Upper lobe of right lung (tissue), 1 donor: ENCODE measurements at places on chromosomes 7 and 10. TPM values are rescaled to one million over a fixed set of nuclear protein-coding genes. Genes with fewer than 3 reads are reported as not detected.

The LZTS2 gene
- total RNA-seq: 50.0 TPM

GRCh38 chr10:71393841-71394475 lies 2.8 kb upstream of the CDH23 start:
- H3K4me3 ChIP-seq: no peak overlapping the region
- H3K27me3 ChIP-seq: peaks cover 24% of the 10 kb centered on the region
- no peak overlapping the region for H3K27ac ChIP-seq
- peaks cover 10% of the 10 kb centered on the region for H3K4me1 ChIP-seq

The GPR15LG gene
- total RNA-seq: not detected

- peaks cover 3% of the 10 kb centered on the region for H3K4me1 ChIP-seq
- no peak overlapping the region for H3K4me3 ChIP-seq
- H3K27ac ChIP-seq: no peak overlapping the region
- no peak for DNase-seq
- H3K27me3 ChIP-seq: no peaks in the 10 kb centered on the region
Measured at GRCh38 chr7:13898957-13899670, 90.4 kb downstream of the ETV1 start.

GRCh38 chr7:29375641-29376562 lies 181.3 kb downstream of the CHN2 start:
- H3K36me3 ChIP-seq: no peaks in the 10 kb centered on the region
- H3K27ac ChIP-seq: no peak overlapping the region
- no peak overlapping the region for H3K4me3 ChIP-seq

The HIPK2 gene
- 64.3 TPM for total RNA-seq

DNA sequence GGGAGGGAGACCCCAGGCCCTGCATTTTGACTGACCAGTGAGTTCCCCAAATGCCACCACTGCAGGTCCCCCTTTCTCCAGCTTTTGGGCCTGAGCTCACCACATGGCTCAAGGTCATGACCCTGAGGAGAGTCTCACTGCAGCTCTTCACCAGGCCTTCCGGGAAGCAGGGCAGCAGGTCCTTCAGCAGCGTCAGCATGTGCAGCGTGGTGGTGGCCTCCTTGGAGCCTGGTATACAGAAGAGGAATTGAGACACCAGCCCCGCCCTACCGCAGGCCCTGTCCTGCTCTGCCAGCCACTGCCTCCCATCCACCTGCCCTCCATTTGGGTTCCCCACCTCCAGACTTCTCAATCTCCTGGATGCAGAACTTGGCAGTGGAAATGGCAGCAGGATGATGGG lies 13.0 kb downstream of the RRP12 start:
- no peak overlapping the region for H3K4me3 ChIP-seq
- no peak for DNase-seq
- no peaks in the 10 kb centered on the region for H3K4me1 ChIP-seq
- H3K27me3 ChIP-seq: no peaks in the 10 kb centered on the region
- H3K36me3 ChIP-seq: peaks cover 31% of the 10 kb centered on the region

GRCh38 chr7:77727527-77727926 lies 31.3 kb downstream of the RSBN1L start:
- no peak overlapping the region for H3K4me3 ChIP-seq
- DNase-seq: no peak
- H3K36me3 ChIP-seq: no peaks in the 10 kb centered on the region
- peaks cover 26% of the 10 kb centered on the region for H3K4me1 ChIP-seq
- no peaks in the 10 kb centered on the region for H3K27me3 ChIP-seq

- no peaks in the 10 kb centered on the region for H3K27me3 ChIP-seq
- H3K36me3 ChIP-seq: no peaks in the 10 kb centered on the region
- DNase-seq: no peak
- H3K27ac ChIP-seq: no peak overlapping the region
Measured at GRCh38 chr7:105209433-105209832, 179.3 kb downstream of the SRPK2 start.

DNA sequence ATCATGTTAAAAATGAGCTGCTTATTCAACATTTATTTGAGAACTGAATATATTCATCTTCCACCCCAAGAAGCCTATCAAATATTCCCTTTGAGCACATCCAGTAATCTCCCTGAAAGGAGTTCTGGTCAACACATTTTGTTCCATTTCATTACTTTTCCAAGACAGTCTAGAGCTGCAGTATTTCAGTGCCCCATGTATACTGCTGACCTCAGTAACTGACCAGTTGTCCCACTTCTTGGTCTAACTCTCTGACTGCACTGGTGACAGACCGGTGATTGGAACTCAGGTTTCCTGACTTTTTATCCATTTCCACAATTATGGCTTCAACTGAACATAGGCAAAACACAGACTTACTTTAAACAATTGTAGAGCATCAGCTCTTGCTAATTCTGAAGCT lies 206.8 kb upstream of the NPSR1 start:
- no peaks in the 10 kb centered on the region for H3K4me1 ChIP-seq
- DNase-seq: no peak
- H3K27me3 ChIP-seq: no peaks in the 10 kb centered on the region
- no peak overlapping the region for H3K27ac ChIP-seq
- no peaks in the 10 kb centered on the region for H3K36me3 ChIP-seq

GRCh38 chr7:36088966-36089365 lies 64.1 kb upstream of the EEPD1 start:
- H3K36me3 ChIP-seq: no peaks in the 10 kb centered on the region
- H3K4me1 ChIP-seq: no peaks in the 10 kb centered on the region
- no peaks in the 10 kb centered on the region for H3K27me3 ChIP-seq
